ENCODE measurements at places on chromosomes 13 and 19. TPM values are rescaled to one million over a fixed set of nuclear protein-coding genes. Genes with fewer than 3 reads are reported as not detected.

GRCh38 chr19:6076675-6077463 lies 33.4 kb downstream of the RFX2 start:
- no peaks in the 10 kb centered on the region for H3K4me1 ChIP-seq
- H3K27me3 ChIP-seq = no peaks in the 10 kb centered on the region
- H3K36me3 ChIP-seq = no peaks in the 10 kb centered on the region
- no peak overlapping the region for H3K27ac ChIP-seq
- no peak overlapping the region for H3K4me3 ChIP-seq

- no peak overlapping the region for H3K4me3 ChIP-seq
- peaks cover 68% of the 10 kb centered on the region for H3K36me3 ChIP-seq
- no peak overlapping the region for H3K27ac ChIP-seq
- H3K27me3 ChIP-seq = no peaks in the 10 kb centered on the region
- DNase-seq = no peak
Observed at GRCh38 chr19:49883094-49883493, 5.6 kb downstream of the TBC1D17 start.

The UBAC2 gene
- 44.2 TPM for total RNA-seq

- H3K27ac ChIP-seq = peak overlapping the region; percentile 50
- no peaks in the 10 kb centered on the region for H3K36me3 ChIP-seq
- no peaks in the 10 kb centered on the region for H3K4me1 ChIP-seq
- H3K27me3 ChIP-seq = no peaks in the 10 kb centered on the region
- DNase-seq = no peak
- H3K4me3 ChIP-seq = no peak overlapping the region
Observed at GRCh38 chr19:4977299-4978174, 8.6 kb downstream of the KDM4B start.

The FPR1 gene
- 9.0 TPM for total RNA-seq

The GPR12 gene
- not detected for total RNA-seq

- H3K27me3 ChIP-seq = no peaks in the 10 kb centered on the region
- no peak overlapping the region for H3K4me3 ChIP-seq
- peaks cover 3% of the 10 kb centered on the region for H3K4me1 ChIP-seq
- no peak for DNase-seq
Observed at GRCh38 chr13:30409886-30410704, 12.2 kb upstream of the UBE2L5 start.

DNA sequence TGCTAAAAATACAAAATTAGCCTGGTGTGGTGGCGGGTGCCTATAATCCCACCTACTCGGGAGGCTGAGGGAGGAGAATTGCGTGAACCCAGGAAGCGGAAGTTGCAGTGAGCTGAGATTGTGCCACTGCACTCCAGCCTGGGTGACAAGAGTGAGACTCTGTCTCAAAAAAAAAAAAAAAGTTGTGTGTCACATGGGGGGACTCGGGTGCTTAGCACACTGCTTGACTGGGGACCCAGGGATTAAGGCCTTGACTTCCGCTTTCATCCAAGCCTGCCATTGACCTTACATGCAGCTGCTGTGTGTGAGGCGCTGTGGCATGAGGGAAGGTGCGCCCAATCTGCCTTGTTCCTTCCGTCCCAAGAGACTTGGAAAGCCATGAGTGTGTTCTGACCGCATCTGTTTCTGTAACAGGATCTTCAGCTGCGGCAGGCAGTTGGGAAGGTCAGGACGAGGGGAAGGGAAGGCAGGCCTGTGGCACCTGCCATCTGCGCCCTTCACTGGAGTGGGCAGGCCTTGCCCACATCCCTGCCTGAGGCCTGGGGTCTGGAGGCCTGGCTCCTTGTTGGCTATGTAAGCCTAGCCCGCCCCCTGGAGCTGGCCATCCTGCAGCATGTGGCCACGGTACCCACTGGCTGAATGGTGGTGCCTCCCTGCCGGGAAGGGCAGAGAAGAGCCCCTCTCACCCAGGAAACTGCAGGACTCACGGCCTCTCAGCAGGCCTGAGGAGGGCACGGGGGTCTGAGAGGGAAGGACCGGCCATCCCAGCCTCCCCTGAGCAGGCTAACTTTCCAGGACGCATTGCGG lies 23.0 kb downstream of the PPP1R37 start:
- H3K36me3 ChIP-seq = no peaks in the 10 kb centered on the region
- H3K27me3 ChIP-seq = no peaks in the 10 kb centered on the region
- no peak overlapping the region for H3K4me3 ChIP-seq
- DNase-seq = no peak
- no peak overlapping the region for H3K27ac ChIP-seq

DNA sequence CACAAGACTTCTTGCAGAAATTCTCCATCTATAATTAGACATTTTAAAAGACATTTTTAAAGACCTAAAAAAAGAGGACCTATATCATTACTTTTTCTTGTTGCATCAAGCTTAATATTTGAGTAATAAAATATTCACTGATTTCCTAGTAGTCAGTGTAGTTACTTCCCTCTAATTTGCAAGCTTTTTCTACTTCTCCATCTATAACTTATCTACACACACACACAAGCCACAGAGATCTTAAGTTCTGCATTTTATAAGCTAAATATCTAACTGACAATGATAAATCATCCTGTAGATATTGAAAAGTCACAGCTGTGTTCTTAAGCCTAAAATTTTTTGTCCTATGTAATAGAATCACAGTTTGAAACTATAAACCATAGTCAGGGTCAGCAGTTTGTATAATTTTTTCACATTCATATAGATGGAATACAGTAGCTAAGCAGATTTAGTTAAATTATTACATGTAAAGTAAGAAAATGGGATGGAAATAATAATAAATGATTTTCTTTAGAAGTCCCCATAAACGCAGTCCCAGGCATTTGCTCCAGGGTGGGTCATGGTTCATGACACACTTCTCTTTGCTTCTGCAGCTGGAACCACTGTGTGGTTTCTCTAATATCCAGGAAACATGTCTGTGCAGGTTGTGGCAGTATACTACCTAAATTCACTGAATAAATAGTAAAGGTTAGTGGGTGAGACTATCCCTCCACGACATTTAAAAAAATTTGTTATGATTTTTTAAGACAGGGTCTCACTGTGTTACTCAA lies 60.2 kb downstream of the ESD start:
- H3K27me3 ChIP-seq = no peaks in the 10 kb centered on the region
- no peak for DNase-seq
- H3K27ac ChIP-seq = no peak overlapping the region
- H3K4me1 ChIP-seq = no peaks in the 10 kb centered on the region

The ZNF524 gene
- total RNA-seq = 18.4 TPM

DNA sequence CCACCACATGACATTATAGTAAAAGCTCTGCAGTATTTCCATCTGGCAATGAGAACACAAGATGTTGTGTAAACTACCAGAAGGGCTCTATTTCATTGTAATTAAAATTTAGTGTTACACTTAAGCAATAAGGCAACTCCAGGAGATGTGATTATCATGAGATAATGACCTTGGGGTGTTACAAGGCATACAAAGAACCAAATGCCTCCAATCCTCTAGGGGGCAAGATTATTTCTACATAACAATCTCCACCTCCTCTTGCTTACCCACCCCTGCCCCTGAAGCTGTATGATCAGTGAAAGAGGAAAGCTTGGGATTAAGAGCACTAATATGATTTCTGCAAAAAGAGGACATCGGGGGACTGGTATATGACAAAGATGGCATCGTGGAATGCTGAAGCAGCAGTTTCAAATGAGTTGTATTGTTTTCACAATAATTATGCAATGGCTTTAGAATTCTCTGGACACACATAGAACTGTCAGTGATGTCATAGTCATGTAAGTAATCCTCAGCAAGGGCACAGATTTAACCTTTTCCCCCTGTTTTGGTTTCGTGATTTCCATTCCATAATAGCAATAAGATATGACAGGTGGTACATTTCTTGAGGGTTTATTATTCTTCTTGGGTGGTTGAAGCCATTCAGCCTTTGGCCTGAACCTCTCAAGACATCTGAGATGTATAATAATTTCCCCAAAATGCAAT lies 295.3 kb downstream of the MZT1 start:
- no peaks in the 10 kb centered on the region for H3K4me1 ChIP-seq
- H3K36me3 ChIP-seq = no peaks in the 10 kb centered on the region
- H3K27ac ChIP-seq = no peak overlapping the region
- no peak overlapping the region for H3K4me3 ChIP-seq

- H3K4me3 ChIP-seq = no peak within 1 kb of the TSS
- H3K36me3 ChIP-seq = no peaks in the 10 kb centered on the region
- H3K27ac ChIP-seq = no peak within 1 kb of the TSS
- H3K27me3 ChIP-seq = no peaks in the 10 kb centered on the region
Observed at GRCh38 chr19:50952910-50953309, at the start of gene KLK5. Gene KLK5 (minus strand): TSS chr19:50953038. CDS start chr19:50952657, 381 bp downstream.

- no peak for DNase-seq
- no peaks in the 10 kb centered on the region for H3K27me3 ChIP-seq
- no peak overlapping the region for H3K4me3 ChIP-seq
- no peaks in the 10 kb centered on the region for H3K4me1 ChIP-seq
- H3K36me3 ChIP-seq = no peaks in the 10 kb centered on the region
Observed at GRCh38 chr13:90510319-90510718, 837.2 kb upstream of the MIR17HG start.

- no peaks in the 10 kb centered on the region for H3K27me3 ChIP-seq
- no peaks in the 10 kb centered on the region for H3K36me3 ChIP-seq
- no peak for DNase-seq
- no peak overlapping the region for H3K27ac ChIP-seq
Observed at GRCh38 chr13:40819797-40820315, 30.4 kb downstream of the SLC25A15 start.

The FAM83E gene
- not detected for total RNA-seq

GRCh38 chr19:17946965-17947784 lies 14.4 kb downstream of the CCDC124 start:
- H3K27me3 ChIP-seq = no peaks in the 10 kb centered on the region
- H3K4me1 ChIP-seq = no peaks in the 10 kb centered on the region
- peak overlapping the region; percentile 79 for H3K4me3 ChIP-seq
- DNase-seq = no peak
- H3K27ac ChIP-seq = no peak overlapping the region

DNA sequence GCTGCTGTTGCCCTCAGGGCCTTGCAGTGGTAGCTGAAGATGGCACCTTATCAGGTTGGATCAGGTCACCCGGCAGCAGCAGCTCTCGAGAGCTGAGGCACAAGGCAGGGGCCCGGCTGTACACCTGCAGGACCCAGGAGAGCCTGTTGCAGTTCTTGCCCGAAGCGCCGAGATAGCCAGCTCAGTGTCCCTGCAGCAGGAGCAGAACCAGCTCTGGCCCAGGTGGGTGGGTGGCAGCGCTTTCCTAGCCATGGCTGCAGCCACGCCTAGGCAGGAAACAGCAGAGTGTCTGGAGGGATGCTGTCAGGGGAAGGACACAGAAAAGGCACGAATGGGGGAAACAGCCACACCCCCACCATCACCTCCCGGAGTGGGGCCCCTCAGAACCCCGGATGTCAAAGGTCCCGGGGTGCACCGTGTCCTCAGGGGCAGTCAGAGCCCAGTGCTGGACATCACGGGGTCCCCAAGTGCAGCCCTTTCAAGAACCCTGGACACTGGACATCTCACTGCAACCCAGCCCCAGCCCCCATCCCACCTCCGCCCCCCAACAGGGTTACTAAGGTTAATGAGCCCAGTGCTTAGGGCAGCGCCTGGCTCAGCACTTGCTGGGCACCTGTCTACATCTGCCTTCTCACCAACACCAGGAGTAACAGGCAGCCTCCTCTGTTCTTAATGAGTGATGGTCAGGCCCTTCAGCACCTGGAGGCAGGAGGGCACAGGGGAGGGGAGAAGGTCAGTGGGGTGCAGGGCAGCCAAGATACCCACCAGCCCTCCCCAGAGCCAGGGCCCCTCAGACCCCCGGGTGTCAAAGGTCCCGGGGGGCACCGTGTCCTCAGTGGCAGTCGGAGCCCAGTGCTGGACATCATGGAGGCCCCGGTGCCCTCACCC lies 8.7 kb downstream of the ACP4 start:
- no peaks in the 10 kb centered on the region for H3K27me3 ChIP-seq
- H3K4me3 ChIP-seq = no peak overlapping the region
- H3K27ac ChIP-seq = no peak overlapping the region
- no peaks in the 10 kb centered on the region for H3K36me3 ChIP-seq

The LAIR1 gene
- 5.2 TPM for total RNA-seq

The EBI3 gene
- 0.73 TPM for total RNA-seq

GRCh38 chr19:12782174-12782423 lies 6.7 kb upstream of the HOOK2 start:
- no peak for DNase-seq
- no peaks in the 10 kb centered on the region for H3K4me1 ChIP-seq
- no peaks in the 10 kb centered on the region for H3K27me3 ChIP-seq
- no peaks in the 10 kb centered on the region for H3K36me3 ChIP-seq
- H3K27ac ChIP-seq = peak overlapping the region; percentile 73
